ENCODE measurements at places on chromosomes 6 and 20. TPM values are rescaled to one million over a fixed set of nuclear protein-coding genes. Genes with fewer than 3 reads are reported as not detected.

GRCh38 chr6:16409531-16410441, 171.4 kb downstream of the GMPR start:
- DNase-seq: peak; percentile 38

DNA sequence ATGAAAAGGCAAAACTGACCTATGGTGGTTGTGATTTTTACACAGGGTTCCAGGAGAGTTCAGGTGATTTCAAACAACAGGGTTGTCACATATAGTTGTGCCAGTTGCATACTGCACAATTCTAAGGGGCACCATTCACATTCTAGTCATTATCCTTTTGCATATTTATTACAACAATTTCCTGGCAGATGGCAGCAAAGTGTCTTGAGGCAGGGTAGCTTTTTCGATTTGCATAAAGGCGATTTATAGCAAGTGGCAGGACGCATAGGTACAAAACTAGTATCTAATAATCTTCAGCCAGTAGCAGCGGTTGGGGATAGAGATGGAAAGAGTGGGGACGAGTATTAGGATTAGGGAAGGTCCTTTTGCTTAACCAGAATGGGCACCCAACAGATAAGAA, 46.5 kb upstream of the TRAF3IP2 start:
- DNase-seq: no peak

DNA sequence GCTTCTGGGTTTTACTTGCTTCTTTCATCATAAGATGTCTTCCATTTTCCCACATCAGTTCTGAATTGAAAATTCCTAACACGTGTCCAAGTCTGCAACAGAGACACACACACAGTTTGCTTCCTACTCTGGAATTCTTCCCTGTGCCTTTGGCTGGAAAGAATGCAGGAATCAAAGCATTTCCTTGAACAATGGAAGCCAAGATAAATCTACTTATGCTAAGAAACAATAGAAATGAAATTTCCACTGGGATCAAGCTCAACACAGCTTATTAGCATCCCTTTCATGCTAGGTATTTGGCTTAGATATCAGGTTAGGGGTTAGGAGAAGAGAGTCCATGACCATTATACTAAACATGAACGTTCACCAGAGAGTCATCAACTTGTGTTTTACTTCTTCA, 101.1 kb upstream of the SCAF8 start:
- no peak for DNase-seq

CAPN11 gene
- total RNA-seq: not detected

TMEM244 gene
- total RNA-seq: 1.4 TPM

DNA sequence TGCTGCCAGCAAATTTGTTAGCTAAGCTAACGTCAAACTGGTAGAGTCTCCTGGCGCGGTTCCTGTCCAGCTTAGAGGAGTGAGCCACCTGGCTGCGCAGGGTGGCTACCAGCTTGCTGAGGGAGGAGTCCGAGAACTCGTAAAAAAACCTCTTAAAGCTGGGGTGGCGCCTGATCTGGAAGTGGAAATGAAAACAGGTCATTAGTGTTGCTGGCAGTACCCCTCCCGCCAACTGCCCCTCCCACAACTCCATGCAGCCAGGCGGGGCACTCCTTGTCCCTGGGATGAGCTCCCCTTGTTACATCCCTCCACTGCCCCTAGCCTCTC, 17.3 kb downstream of the BNIP5 start:
- DNase-seq: no peak

- no peak for DNase-seq
Observed at GRCh38 chr20:19688031-19688806, 69.8 kb upstream of the RIN2 start.

GRCh38 chr6:5457041-5457440, 195.7 kb downstream of the FARS2 start:
- DNase-seq: peak; percentile 66

- no peak for DNase-seq
Observed at GRCh38 chr6:70847106-70848084, 109.5 kb downstream of the B3GAT2 start.

- no peak for DNase-seq
Observed at GRCh38 chr20:34928411-34928810, 27.2 kb downstream of the GSS start.

FNDC1 gene
- total RNA-seq: 1.1 TPM

BHLHE23 gene
- total RNA-seq: not detected

DNA sequence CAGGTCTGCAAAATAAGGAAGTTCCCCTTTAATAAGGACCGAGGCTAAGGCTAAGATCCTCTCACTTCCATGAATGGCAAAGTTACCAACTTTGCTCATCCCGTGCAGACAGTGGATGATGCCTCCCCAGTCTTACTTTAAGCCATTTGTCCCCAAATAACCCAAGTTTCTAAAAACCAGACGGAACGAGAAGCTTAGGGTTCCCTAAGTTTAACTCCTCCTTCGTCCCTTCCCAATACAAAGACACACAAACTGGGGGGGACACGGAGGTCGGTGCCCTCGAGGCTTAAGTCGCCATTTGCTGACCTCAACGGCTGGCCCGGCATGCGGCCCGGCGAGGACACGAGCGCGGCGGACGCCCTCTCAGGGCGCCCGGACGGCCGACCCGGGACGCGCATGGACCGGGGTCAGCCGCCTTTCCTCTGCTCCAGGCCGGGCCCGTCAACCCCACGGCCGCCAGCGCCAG, 527 bp downstream of the FBXO30 start:
- DNase-seq: peak; percentile 43

DNA sequence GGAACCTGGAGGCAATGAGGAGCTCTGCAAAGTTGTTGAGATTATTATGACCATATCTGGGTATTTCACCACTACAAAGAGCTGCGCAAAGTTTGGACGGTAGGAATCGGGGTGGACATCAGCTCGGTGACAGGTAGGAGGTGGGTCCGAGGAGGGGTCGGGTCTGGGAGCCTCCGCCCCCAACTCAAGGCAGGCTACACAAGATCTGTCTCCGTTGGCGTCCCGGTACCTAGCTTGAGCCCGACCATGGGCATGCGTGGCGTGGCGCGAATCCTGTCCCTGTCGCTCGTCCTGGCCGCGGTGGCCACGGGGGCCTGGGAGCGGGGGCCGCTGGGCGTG, 40.2 kb upstream of the ZNFX1 start:
- no peak for DNase-seq

GRCh38 chr6:84581494-84582259, 182.7 kb downstream of the TBX18 start:
- DNase-seq: no peak

DNA sequence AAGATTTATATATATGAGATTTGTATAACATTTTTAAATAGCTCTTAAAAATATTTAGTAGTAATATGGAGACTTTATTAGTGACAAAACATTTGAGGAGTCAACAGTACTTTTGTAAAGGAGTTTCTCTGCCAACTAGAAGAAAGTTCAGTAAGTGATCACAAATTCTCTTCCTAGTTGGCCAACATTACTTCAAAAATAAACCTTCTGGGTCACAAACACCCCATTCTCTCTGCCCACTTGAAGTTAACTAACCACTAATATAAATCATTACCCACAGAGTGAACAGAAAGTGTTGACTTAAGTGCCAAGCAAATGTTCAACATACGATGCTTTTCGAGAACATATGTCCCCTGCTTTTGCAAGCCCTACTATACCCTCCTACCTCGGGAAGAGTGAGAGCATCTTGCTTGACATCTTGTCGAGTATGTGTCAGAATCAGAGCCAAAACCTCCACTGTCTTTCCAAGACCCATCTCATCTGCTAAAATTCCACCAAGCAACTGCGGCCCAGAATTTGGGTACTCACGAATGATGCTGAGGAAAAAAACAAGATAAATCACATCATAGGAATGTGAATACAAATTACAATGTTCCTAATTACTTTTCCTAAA, 16.9 kb downstream of the SHPRH start:
- DNase-seq: no peak

- no peak for DNase-seq
Observed at GRCh38 chr6:24990236-24990845, 54.6 kb upstream of the RIPOR2 start.

JAG1 gene
- total RNA-seq: 26.0 TPM

DNA sequence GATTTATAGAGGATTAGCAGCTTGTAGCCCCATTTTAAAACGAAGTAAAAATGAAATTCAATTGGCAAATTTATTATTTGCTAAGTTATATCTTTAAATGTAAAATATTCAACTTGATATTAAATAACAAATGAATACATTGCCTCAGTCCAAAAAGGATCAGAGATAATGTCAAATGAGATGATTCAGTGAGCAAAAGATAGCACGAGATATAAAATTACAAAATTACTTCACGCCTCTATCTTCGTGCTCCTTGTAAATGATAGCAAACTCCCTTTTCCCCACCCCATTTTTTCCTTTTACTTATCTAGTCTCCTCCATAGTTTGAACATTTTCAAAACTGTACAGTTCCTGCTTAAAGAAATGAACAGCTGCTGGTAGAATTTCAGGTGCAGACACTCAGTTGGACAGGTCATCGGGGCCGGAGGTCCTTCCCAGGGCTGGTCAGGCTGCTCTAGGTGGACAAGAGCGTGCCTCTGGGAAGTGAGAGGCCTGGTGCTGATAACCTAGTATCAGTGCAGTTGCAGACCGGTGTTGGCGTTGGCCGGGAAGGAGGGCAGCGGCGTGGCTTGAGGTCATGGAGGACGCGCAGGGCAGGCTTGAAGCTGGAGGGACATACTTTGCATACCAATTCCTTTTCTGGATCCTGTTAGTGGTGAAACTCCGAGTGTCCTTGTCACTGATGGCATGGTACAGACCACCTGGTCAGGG, 83.9 kb downstream of the CDC5L start:
- no peak for DNase-seq

- no peak for DNase-seq
Observed at GRCh38 chr6:125637207-125637606, 112.2 kb upstream of the HEY2 start.

RNF182 gene
- total RNA-seq: 73.6 TPM

DNA sequence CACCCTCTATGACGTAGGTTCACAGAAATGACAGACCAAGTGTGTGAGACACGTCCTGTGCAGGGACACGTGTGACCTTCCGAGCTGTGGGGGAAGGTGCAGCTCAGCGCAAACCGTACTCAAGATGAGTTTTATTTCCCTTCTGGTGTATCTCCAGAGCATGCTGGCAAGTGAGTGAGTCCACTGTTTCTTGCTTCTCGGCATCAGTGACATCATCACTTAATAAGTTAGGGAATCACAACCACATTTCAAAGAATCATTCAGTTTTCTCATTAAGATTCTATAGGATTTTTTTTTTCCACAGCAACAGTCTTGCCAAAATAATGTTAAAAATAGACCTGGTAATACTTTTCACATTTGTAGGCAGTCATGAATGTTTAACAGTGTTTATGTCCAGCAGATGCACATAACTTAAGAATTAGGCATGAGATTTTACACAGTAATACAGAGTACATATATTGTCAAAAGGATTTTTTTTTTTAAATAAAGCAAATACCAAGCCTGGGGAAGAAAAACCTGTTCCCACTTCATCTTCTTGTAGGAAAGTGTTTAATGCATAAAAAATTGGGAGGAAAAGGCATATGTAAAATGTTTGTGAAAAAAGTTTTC, 417.8 kb downstream of the CDC5L start:
- DNase-seq: no peak

- DNase-seq: no peak
Observed at GRCh38 chr20:9627219-9627618, 112.8 kb downstream of the LAMP5 start.

CASS4 gene
- total RNA-seq: 0.16 TPM

DNA sequence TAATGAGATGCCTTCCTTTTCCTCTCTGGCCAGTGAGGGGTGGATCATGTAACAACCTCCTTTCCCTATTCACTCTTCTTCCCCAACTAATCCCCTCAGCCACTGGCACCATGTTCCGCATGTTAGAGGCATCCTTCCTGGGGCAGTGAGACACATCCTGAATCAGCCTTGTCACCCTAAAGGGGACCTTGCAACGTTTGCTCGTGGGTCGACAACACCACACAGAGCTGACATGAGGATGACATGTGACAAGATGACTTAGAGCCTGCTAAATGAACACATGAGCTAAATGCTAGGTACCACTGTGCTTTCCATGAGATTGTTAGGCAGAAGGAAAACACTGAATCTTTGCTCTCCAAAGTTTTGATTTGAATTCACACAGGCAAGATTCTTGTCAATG, 129.2 kb downstream of the ATXN1 start:
- DNase-seq: no peak

C20orf144 gene
- total RNA-seq: not detected

GRCh38 chr6:28542440-28543296, 17.0 kb downstream of the GPX5 start:
- no peak for DNase-seq

GRCh38 chr6:5373430-5373829, 112.1 kb downstream of the FARS2 start:
- DNase-seq: no peak

COL21A1 gene
- total RNA-seq: 1.9 TPM

DEFB114 gene
- not detected for total RNA-seq

- DNase-seq: peak; percentile 3
Observed at GRCh38 chr6:56555438-56555872, 87.2 kb downstream of the DST start.

GRCh38 chr6:80276861-80277260, 170.4 kb downstream of the BCKDHB start:
- DNase-seq: no peak

GRCh38 chr6:108598305-108598863, 37.7 kb downstream of the FOXO3 start:
- no peak for DNase-seq

VGLL2 gene
- not detected for total RNA-seq

ADGRG6 gene
- total RNA-seq: 28.2 TPM

ERMARD gene
- 25.3 TPM for total RNA-seq

GRCh38 chr6:121393731-121394505, 41.5 kb upstream of the GJA1 start:
- no peak for DNase-seq

WFDC6 gene
- not detected for total RNA-seq

GRCh38 chr6:126339796-126340609, at the start of gene CENPW:
Gene CENPW, plus strand, starts transcription at chr6:126340115. Its CDS starts 159 bp downstream, at chr6:126340274.
- DNase-seq: peak; percentile 77

PTK6 gene
- 0.16 TPM for total RNA-seq

CPNE5 gene
- 4.8 TPM for total RNA-seq

GRCh38 chr20:63312690-63313348, 19.8 kb downstream of the COL20A1 start:
- no peak for DNase-seq

ZFP57 gene
- not detected for total RNA-seq
